ENCODE measurements at places on chromosomes 13 and 19. TPM values are rescaled to one million over a fixed set of nuclear protein-coding genes. Genes with fewer than 3 reads are reported as not detected.

GRCh38 chr19:46303322-46303690 lies 6.5 kb downstream of the HIF3A start:
- no peak for DNase-seq

GRCh38 chr19:2361246-2362045 lies 1.4 kb downstream of the TMPRSS9 start:
- no peak for DNase-seq

DNA sequence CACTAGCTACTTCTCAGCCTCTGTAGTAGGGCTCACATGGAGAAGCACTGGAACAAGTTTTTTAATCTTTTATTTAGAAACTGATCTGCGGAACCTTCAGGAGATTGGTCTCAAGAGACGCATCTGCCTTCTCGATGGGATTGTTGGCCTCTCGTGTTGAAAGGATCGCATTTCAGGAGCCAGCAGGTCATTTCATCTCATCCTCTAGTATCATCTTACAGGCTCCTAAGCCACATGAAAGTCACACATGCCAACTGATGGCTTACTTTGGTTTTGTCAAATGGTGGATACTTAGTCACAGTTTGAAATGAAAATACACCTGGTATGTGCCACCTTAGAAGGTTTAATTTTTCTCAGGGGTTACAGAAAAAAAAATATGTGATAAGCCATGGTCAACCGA lies 1703.6 kb downstream of the EFNB2 start:
- DNase-seq, result no peak

The PCDH8 gene
- total RNA-seq, result not detected

The TEX101 gene
- total RNA-seq, result not detected

The CD177 gene
- total RNA-seq, result not detected

The PCDH17 gene
- total RNA-seq, result 0.29 TPM

The ZNF69 gene
- 2.4 TPM for total RNA-seq

The ZNF888 gene
- 3.7 TPM for total RNA-seq
